ENCODE measurements at places on chromosomes 2 and 18. TPM values are rescaled to one million over a fixed set of nuclear protein-coding genes. Genes with fewer than 3 reads are reported as not detected.

Gene LCT
- not detected for total RNA-seq

Gene RGPD3
- not detected for total RNA-seq

Gene FAM228A
- 0.11 TPM for total RNA-seq

Gene LYG2
- not detected for total RNA-seq

Gene KRTCAP3
- total RNA-seq = 0.63 TPM

Gene HOXD13
- total RNA-seq = not detected

Gene SF3B1
- total RNA-seq = 143 TPM

Gene WNT10A
- not detected for total RNA-seq

Gene GPN1
- 16.6 TPM for total RNA-seq

Gene MOGAT1
- 0.44 TPM for total RNA-seq

Gene GBX2
- total RNA-seq = not detected

Gene GCG
- total RNA-seq = not detected

DNA sequence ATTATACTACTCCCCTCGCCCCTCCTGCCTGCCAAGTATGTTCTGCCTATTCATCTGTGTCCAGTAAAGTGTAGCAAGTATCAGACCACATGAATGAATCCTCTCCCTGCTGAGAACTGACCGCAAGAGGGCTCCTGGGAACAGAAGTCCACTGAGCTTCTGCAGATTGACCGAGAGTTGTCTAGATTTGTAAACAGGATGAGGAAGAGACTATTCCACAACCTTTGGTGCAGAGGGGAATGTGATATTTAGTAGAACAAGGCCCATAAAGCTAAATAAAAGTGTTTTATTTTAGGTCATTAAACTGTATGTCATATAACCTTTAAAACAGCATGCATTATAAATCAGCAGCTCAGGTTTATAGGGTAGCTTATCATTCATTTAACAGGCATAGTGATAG is 377.0 kb downstream of the DCC start:
- no peak for DNase-seq

DNA sequence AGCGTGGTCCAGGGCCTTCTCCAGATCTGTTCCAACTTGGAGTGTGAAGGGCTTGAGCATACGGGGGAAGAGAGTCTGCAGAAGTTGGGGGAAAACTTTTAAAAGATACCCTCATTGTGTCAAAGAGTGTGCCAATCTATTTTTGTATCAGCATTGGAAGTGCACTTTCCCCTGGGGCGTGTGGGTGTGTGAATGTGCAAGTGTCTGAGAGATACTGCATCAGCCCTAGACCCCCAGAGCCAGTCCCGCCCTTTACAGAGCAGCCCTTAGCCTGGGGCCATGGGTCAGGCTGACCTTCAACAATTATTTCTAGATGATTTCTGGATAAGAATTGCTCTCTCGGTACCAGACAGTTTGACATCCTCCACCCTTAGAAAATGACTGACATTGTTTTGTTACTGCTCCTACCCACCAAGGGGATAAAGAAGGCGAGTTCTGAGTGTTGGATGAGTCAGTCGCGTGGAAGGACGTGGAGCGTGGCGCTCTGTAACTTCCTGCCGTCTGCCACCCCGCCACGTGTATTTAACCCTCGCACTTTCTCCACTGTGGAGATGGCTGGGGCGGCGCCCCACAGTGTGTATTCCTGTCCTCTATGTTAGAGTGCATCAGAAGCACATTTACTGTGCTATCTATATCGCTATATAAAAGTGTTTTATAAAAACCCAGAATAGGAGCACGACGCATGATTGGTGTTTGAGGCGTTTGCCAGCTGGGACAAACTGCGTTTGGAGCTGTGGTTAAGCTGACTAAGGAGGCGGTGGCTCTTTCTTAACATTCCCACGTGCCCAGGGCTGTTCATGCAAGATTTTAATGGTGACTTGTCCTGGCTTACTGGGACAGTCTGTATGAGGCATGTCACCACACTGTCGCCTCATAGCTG is 122.6 kb downstream of the CABLES1 start:
- no peak for DNase-seq

- no peak for DNase-seq
Measured at GRCh38 chr2:61029533-61029932, 11.5 kb upstream of the PUS10 start.

GRCh38 chr2:138602166-138602460 is 100.5 kb downstream of the SPOPL start:
- DNase-seq = no peak

DNA sequence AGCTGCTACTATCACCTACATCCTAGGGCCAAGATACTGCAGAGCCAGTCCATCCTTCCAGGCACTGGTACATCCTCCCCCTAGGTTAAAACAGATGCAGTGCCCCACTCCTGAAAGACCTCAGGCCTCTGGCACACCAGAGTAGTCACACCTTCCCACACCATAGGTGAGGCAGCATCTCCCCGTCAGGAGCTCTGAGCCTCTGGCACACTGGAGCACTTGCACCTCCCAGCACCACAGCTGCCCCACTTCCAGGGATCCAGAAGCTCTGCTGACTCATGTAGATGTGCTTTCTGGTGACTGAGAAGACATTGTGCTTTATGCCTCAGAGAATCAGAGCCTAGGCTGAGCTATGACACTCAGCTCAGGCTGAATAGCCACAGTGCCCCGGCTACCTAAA is 138.4 kb upstream of the COL3A1 start:
- no peak for DNase-seq

GRCh38 chr2:165576409-165577154 is 107.1 kb downstream of the CSRNP3 start:
- no peak for DNase-seq

GRCh38 chr2:43127208-43127940 is 99.0 kb downstream of the ZFP36L2 start:
- peak; percentile 70 for DNase-seq

DNA sequence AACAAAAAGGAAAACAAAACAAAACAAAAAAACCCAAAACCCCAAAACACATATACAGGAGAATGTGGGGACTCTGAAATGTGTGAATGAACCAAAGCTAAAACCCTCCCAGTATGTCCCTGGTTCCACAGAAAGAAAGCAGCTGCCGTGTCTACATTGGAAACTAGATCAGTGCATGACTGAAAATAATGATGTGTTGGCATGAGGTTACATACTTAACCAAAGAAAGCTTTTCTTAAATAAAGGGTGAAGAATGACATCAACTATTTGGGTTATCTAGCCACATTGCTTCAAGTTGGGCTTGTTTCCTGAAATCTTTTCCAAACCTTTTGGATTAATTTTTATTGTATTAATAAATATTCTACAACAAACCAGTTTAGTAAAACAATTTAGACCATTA is 91.9 kb upstream of the FN1 start:
- DNase-seq = no peak

DNA sequence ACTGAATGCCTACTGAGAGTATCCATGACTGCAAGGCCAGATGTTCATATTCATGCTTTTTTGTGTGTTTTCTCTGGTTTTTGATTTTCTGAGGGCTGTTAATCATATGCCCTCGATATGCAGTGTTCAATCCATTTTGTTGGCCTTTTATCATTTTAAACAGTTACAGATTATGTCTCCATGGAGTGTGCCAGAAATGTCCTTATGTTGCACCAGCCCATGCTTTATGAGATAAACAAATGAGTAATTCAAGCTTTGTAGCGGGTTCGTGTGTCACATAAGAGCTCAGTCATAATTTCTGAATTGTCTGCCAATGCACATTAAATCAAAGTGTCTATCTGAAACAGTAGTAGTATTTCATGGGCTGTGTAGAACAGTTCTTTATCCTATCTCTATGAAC is 583.0 kb downstream of the THSD7B start:
- no peak for DNase-seq

DNA sequence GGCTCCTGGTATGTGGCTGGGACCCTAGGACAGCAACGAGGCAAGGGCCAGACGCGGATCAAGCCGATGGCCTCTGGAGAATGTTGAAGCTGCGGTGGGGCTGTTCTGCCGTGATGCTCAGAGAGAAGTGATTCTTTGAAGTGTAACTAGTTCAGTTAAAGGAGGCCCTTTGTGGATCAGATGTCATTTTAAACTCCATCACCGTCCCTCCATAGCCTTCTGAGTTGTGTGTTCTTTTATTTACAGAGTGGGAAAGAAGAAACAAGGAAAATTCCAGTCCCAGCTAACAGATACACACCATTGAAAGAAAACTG is 403 bp downstream of the PNO1 start:
- DNase-seq = no peak

DNA sequence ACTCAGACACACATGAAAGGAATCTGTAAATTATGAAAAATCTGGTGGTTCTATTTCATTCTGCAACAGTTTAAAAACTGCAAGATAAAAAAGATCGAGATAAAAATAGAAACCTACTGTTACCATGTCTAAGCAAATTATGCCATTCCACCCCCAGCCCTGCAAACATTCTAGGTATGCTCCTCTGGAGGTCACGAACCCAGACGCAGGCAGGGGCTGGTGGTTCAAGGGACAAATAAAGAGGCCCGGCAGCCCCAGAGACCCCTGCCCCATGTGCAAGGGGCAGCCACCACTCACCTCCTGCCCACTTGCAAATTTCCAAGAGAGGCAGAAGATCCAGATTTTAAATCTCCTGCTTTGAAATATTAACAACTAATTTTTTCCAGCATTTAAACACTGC is 210.5 kb downstream of the ANAPC1 start:
- no peak for DNase-seq

DNA sequence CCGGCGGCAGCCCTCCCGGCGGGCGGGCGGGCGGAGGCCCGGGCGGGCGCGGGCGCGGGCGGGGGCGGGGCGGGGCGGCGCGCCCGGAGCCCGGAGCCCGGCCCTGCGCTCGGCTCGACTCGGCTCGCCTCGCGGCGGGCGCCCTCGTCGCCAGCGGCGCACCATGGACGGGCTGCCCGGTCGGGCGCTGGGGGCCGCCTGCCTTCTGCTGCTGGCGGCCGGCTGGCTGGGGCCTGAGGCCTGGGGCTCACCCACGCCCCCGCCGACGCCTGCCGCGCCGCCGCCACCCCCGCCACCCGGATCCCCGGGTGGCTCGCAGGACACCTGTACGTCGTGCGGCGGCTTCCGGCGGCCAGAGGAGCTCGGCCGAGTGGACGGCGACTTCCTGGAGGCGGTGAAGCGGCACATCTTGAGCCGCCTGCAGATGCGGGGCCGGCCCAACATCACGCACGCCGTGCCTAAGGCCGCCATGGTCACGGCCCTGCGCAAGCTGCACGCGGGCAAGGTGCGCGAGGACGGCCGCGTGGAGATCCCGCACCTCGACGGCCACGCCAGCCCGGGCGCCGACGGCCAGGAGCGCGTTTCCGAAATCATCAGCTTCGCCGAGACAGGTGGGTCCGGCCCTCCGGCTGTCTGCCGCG is at the start of gene INHBB:
INHBB (plus strand) TSS at position 111 of the 641 bp plus-strand sequence; CDS start at position 164, 53 bp downstream.
- no peak for DNase-seq

- DNase-seq = no peak
Measured at GRCh38 chr2:180077295-180077906, 70.3 kb upstream of the CWC22 start.

- no peak for DNase-seq
Measured at GRCh38 chr2:188238386-188238785, 53.3 kb upstream of the GULP1 start.

DNA sequence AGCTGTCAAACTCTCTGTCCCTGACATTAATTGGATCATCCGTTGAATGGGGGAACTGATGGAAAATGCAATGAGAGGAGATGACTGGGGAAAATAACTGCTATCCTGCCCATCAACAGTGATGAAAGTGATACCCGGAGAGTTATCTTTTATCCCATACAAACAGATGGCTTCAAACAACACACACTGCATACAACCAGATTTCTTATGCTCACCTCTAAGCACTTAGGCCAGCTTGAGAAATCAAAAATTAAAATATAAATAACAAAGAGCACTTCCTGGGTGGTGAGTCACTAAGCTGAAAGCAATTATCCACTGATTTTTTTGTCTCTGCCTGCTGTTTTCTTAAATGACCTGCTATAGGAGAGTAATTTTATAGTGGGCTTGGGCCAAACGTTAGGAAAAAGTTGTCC is 237.6 kb upstream of the RGPD4 start:
- no peak for DNase-seq

DNA sequence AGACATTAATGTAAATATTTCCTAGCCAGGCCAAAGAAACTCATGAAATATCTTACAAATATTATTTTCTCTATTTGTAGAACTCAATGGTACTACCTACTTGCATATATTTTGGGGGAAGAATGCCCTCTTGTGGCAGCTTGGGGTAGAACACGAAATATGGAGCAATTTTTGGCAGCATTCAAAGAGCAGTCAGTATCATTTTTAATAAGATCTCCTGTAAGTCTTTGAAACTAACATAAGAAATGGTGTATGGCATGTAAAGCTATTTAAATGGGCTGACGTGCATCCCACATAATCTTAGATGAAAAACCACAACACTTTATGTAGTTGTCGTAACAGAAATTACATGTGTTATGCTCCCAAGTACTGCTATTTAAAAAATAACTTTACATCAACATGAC is 62.3 kb upstream of the CCDC195 start:
- no peak for DNase-seq

DNA sequence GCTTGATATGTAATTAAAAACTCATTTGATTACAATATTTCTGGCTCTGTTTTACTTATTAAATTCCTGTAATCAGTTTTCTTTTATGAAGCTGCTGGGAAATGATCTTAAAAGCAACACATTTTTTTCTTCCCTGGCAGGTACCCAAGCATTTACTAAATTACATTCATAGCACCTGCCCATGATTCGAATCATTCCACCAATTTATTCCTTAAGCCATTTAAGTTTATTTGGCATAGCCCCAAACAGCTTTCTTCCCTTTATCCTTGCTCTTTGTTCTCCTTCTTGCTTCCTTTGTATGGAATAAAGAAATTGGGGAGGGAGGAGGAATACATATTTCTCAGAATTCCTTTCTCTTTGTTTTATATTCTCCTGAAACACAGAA is 241.3 kb downstream of the AGPS start:
- no peak for DNase-seq

- no peak for DNase-seq
Measured at GRCh38 chr2:13240061-13240460, 523.3 kb downstream of the TRIB2 start.

DNA sequence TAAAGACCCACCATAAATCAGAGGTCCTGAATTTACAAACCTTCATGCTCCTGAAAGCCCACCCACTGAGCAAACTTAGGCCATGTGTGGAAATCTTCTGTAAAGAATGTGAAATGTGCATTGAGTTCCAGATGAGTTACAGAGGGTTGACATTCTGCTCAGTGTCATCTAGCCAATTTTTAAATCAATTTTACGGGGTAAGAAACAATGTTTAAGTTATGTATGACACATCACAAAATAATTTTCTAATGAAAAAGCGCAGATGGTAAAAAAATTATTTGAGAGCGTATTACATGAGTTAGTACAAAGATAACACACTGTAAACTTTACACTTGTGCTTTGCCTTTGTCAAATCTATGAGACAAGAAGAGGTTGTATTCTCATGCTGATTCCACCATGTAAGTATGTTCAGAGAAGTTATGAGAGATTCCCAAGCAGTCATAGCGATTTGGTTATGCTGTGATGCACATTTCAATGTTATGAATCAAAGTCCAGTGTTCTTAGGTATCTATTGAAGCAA is 446.3 kb downstream of the ADCYAP1 start:
- DNase-seq = no peak

DNA sequence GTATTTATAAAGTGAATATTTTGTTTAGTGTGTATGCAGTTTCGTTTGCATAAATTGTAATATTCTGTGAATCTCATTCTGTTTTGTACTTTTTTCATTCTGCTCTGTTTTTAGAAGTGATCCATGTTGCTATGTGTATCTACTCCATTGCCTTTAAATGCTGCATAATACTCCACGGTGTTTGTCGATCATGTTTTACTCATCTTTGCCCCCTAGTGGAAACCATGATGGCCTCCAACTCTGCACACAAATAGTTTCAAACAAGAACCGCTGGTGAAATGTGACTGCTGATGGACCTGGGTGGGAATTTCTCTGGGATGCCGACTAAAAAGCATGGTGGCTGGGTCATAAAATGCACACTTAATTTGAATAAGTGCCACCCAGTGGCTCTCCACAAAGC is 32.0 kb upstream of the SKOR2 start:
- DNase-seq = no peak

All from left ventricle myocardium inferior (tissue), 1 donor.